ENCODE measurements at places on chromosomes 3 and 15. TPM values are rescaled to one million over a fixed set of nuclear protein-coding genes. Genes with fewer than 3 reads are reported as not detected.

- no peak overlapping the region for H3K4me3 ChIP-seq
- H3K36me3 ChIP-seq: no peaks in the 10 kb centered on the region
These were observed 545.5 kb downstream of the NAALADL2 start for GRCh38 chr3:175404621-175405020.

DNA sequence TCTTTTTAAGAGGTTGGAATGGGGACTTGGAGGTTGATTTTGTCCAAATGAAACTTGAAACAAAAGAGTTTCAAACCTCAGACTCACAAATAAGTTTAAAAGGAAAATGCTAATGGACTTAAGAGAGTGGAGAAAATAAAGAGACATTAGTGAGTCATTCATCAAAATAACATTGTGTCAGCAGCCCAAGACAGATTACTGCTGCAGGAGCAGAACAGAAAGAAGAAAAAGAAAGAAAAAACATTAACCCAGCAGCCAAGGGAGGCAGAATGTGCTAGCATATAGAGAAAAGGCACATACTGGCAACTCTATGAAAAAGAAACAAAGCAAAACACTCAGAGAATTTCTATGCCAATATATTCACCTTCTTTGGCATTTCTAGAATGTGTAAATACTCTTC lies 42.6 kb downstream of the ADAMTS9 start:
- peak overlapping the region; percentile 29 for H3K27ac ChIP-seq
- no peaks in the 10 kb centered on the region for H3K36me3 ChIP-seq
- DNase-seq: no peak
- no peak overlapping the region for H3K4me3 ChIP-seq
- H3K4me1 ChIP-seq: no peaks in the 10 kb centered on the region

DNA sequence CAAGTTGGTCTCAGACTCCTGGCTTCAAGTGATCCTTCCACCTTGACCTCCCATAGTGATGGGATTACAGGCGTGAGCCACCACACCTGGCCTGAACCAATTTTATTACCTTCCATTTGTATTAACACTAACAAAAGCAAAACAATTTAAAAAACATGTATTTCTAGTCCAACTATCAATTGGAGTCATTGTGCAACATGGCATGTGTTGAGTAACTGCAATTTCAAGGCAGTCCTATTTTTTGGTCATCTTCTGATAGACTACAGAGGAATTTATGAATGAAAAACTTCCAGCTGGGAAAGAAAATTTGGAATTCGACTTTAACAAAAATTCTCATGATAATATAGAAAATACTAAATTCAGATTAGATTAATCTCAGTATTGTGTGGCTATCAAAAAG lies 16.8 kb downstream of the SPTSSB start:
- H3K27ac ChIP-seq: no peak overlapping the region
- no peak for DNase-seq
- H3K27me3 ChIP-seq: no peaks in the 10 kb centered on the region
- H3K4me3 ChIP-seq: no peak overlapping the region

The CDHR4 gene
- polyA plus RNA-seq: 5.0 TPM

DNA sequence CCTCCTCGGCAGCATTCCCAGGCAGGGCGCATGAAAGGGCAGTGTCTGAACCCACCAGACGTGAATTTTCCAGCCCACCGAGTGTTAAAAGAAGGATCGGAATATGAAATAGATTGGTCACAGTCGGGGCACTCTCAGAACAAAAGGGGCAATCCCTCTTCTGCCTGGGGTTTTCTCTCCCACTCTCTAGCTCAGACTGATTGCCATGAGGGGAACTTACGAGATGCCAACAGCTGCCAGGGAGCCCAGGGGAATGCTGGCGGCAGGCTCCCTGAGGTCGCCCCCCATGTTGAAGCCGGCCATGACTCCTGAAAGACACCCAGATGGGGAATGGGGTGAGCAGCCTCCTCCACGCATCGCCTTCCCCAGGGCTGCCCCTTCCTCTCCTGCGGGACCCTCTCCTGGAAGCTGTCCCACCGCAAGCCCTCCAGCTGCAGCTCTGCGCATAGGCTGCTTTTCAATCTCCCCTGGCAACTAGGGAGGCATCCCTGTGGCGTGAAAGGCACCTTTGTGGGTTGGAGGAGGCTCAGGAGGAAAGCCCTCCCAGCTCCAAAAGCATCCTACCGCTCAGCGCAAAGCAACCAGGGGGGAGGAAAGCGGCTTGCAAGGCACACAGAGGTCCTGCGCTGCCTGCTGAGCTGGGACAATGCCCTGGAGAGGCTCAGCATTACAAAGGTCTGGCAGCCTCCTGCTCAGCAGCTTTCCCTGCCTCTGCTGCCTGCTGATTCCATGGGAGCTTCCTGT lies 64.8 kb upstream of the HEG1 start:
- DNase-seq: no peak
- no peaks in the 10 kb centered on the region for H3K27me3 ChIP-seq
- no peaks in the 10 kb centered on the region for H3K4me1 ChIP-seq
- no peaks in the 10 kb centered on the region for H3K36me3 ChIP-seq
- H3K4me3 ChIP-seq: no peak overlapping the region
